ENCODE measurements at places on chromosomes 13 and 19. TPM values are rescaled to one million over a fixed set of nuclear protein-coding genes. Genes with fewer than 3 reads are reported as not detected.

ZNF536 gene
- total RNA-seq, result 0.25 TPM

TEKTIP1 gene
- total RNA-seq, result 9.2 TPM

ATP4A gene
- total RNA-seq, result not detected

CGB1 gene
- total RNA-seq, result not detected

SCGB2B2 gene
- total RNA-seq, result 1.1 TPM

NBEA gene
- 14.6 TPM for total RNA-seq

TBXA2R gene
- total RNA-seq, result 6.7 TPM

ZNF253 gene
- 15.3 TPM for total RNA-seq

RASIP1 gene
- total RNA-seq, result 23.3 TPM

IL27RA gene
- total RNA-seq, result 14.1 TPM

CYP2A7 gene
- not detected for total RNA-seq

LENG9 gene
- total RNA-seq, result 6.8 TPM

CAPN12 gene
- total RNA-seq, result 31.1 TPM

ACTMAP gene
- 8.7 TPM for total RNA-seq

KCNJ14 gene
- 1.0 TPM for total RNA-seq

ATP8B3 gene
- 3.6 TPM for total RNA-seq

NLRP11 gene
- 0.35 TPM for total RNA-seq

PBX4 gene
- 5.7 TPM for total RNA-seq

CCDC70 gene
- total RNA-seq, result not detected

SLC10A2 gene
- total RNA-seq, result 0.19 TPM

PRODH2 gene
- total RNA-seq, result 9.0 TPM

ZNF559 gene
- 28.5 TPM for total RNA-seq

HOOK2 gene
- total RNA-seq, result 58.1 TPM

IGFL3 gene
- total RNA-seq, result not detected

HSD17B14 gene
- 5.2 TPM for total RNA-seq

MYO1F gene
- 35.8 TPM for total RNA-seq

NXNL1 gene
- not detected for total RNA-seq

SMIM44 gene
- not detected for total RNA-seq

COMMD6 gene
- total RNA-seq, result 148 TPM

DKKL1 gene
- 0.57 TPM for total RNA-seq

PSG1 gene
- not detected for total RNA-seq
